Natural killer cell treated with Interleukin-12 subunit alpha and Interleukin-12 subunit beta and Interleukin-15 and Interleukin-18, amount 100 ng/mL, for 72 hours (primary cell): ENCODE measurements at places on chromosomes 16 and 17. TPM values are rescaled to one million over a fixed set of nuclear protein-coding genes. Genes with fewer than 3 reads are reported as not detected.

- DNase-seq, result no peak
These were observed 60.2 kb upstream of the ZNF469 start for GRCh38 chr16:88322500-88322970.

The TMEM92 gene
- total RNA-seq, result not detected

DNA sequence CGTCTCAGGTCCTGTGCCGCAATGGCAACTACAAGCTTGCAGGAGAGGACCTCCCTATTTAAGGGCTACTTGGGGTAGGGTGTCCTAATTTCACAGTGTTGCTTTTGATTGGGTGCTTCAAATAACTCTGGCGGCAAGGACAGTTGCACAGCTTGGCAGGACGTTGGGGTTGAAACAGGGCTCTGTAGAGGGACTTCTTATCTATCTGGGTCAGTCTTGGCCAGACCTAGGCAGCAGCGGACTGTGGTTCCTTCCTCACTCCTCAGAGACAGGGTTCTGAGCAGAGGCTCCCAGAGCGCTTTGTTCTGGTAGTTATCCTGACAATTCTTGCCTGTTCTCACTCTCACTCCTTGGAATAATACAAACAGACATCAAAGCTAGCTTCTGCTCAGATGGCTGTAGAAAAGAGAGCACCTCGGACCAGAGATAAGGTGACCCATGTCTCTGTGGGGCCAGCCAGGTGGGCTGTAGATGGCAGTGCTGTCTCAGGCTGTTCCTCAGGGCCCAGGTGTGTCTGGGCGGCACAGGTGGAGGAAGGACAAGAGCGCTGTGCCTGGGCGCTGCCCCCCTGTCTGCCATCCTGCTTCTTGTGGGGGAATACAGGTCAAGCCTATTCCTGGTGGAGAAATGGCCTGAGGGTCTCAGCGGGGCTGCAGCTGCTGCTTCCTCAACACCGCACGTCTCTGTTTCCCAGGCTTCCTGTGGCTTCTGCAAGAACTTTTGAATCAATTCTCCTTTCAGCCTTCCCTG is 61.0 kb downstream of the PLD6 start:
- no peak for DNase-seq

GRCh38 chr17:13646969-13647542 is 45.3 kb upstream of the HS3ST3A1 start:
- no peak for DNase-seq

The TMEM238L gene
- not detected for total RNA-seq

The CACNG3 gene
- total RNA-seq, result not detected

The TAX1BP3 gene
- 204 TPM for total RNA-seq

The PABPN1L gene
- total RNA-seq, result not detected

DNA sequence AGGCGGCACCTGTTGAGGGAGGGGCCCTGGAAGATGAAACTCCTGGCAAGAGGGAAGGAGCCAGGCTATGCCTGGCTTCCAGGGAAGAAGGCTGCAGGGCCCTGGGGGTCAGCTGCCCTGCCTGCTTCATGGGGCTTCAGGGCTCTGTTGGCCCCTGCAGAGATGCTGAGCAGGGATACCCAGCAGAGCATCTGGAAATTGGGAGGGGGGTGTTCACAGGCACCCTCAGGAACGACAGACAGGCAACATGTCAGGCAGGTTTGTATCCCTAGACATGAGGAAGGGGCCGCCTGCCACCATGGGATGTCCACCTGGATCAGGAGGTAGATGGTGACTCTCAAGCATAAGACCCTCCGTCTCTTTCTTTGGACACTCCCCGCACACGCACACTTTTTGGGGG is 13.8 kb upstream of the ZNF423 start:
- no peak for DNase-seq

GRCh38 chr17:2871720-2872119 is 75.5 kb downstream of the RAP1GAP2 start:
- no peak for DNase-seq

The PNMT gene
- total RNA-seq, result not detected

- no peak for DNase-seq
These were observed at the start of gene MPP2 for GRCh38 chr17:43907425-43907981. MPP2 (minus strand) TSS chr17:43907536; CDS start chr17:43904460, 3,076 bp downstream.

DNA sequence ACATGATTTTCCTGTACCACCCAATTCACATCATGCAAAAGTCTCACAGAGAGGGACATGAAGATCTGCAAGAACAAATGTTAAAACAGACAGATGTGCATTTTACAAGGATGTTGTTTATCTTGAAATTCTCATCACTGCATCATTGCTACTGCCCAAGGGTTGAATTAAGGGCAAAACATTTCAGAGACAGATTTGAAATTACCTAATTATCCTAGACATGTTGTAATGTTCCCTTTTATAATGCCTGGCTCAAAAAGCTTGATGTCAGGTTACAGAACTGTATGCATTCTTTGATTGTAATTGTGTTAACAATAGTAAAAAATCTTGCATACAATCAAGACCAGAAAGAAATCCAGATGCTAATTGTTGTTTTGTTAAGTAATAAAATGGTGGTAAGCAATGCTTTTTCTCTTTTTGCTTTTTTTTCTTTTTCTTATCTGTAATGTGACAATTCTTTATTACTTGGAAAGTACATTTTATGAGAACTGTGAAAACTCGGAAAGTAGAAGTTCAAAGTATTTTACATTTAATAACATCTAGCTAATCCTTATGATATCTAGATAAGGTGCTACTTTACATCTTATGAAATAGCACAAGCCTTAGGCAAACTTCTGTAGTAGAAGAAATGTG is 3.6 kb upstream of the DUSP14 start:
- no peak for DNase-seq

GRCh38 chr17:82869536-82869935 is 29.7 kb upstream of the ZNF750 start:
- no peak for DNase-seq

- DNase-seq, result peak; percentile 95
These were observed 9.6 kb downstream of the IL32 start for GRCh38 chr16:3074860-3075522.

GRCh38 chr16:48432136-48432535 is 46.9 kb upstream of the SIAH1 start:
- DNase-seq, result no peak

DNA sequence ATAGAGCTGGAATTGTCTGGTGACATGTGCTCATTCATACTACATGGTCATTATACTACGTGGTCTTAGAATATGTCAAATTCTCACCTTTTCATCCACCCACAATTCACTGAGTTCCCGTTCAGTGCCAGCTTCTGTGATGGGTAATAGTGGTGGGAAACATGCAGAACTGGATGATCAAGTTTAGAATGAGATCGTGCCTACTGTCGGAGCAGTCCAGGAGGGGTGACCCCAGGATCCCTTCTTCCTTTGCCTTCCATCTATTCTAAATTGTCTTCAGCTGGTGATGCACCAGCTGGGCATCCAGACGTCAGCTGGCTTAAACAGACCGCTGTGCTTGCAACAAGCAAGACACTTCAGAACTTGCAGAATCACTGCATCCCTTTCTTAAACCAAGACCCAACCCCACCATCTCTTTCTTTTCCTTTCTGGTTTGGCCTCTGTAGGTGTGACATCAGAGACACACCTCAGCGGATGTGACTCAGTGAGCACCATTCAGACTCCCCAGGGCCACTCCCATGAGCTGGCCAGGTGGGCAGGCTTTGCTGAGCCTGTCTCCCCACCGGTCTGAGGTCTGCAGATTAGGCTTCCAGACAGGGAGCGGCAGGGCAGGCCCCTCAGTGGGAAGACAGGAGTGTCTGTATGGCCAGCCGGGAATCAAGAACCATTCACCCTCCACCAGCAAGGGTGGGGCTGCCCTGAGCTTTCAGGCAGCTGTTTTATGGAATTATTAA is 18.1 kb downstream of the C17orf100 start:
- no peak for DNase-seq

GRCh38 chr17:301681-302299 is 50.8 kb downstream of the RPH3AL start:
- peak; percentile 41 for DNase-seq

DNA sequence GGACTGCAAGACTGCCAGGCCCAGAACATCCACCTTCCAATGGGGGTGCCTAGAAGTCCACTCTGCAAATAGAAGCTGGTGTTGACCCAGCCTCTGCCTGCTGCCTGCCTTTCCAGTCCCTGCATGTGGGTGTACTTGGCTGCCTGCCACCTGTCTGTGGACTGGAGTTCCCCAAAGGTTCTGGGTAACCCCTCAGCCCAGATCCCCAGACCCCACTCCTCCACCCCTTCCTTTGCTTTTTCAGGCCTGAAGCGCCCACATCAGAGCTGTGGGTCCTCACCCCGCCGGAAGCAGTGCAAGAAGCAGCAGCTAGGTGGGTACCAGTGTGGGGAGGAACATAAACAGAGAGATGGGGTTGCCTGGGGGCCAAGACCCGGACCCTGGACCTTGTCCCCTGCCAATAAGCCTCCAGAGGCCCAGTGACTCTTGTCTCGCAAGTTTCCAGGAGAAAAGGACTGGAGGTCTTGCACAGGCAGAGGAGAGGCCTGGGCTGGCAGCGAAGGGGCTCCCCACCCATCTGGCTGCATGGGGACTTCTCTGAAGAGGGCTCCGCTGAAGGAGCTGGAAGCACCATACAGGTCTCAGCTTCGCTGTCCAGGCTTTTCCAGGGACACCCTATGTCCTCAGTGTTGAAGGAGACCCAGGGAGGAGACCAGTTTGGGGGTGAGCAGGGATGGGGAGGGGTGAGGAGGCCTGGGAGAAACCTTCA is 34.3 kb downstream of the NLRC5 start:
- peak; percentile 42 for DNase-seq

DNA sequence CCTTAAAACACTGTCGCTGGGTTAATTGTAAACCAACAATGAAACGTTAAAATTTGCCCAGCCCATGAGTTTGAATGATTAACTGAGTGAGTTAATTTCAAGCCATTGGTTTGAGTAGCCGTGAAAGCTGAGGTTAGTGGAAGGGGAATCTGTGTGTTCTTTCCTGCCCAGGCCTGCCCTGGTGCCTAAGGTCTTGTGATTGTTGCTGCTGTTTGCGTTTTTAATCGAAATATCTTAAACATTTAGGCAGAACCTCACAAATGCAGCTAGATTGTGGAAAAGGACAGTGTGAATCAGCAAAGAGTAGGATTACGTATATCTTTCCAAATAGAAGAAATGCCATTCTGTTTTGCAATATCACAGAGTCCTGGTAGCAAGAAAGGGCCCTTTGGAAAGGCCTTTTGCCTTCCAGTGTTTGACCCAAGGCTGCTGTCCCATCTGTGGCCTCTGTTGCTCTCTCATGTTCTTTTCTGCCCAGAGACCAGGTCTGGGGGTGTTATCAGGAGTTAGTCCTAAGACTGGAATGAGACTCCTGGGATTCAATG is 113.8 kb downstream of the MSI2 start:
- no peak for DNase-seq

DNA sequence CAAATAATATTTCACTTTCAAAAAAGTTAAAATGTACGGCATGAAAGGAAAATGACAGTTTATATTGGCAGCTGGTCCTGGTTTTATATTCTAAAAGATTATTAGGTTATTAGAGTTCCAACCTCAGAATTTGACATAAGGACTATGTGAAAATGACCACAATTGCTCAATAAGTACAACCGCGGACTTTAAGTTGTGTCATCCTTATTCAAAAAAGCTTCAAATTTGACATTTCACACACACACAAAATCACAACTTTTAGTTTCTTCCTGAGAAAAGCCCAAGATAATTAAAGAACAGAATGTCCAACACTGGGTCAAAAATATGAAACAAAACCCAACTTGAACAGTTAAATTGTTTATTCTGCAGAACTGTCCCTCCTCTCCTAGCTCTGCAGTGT is 133.2 kb upstream of the AXIN2 start:
- no peak for DNase-seq

The NPTX1 gene
- 0.92 TPM for total RNA-seq

- no peak for DNase-seq
These were observed 409.5 kb downstream of the CA10 start for GRCh38 chr17:51748749-51749604.

DNA sequence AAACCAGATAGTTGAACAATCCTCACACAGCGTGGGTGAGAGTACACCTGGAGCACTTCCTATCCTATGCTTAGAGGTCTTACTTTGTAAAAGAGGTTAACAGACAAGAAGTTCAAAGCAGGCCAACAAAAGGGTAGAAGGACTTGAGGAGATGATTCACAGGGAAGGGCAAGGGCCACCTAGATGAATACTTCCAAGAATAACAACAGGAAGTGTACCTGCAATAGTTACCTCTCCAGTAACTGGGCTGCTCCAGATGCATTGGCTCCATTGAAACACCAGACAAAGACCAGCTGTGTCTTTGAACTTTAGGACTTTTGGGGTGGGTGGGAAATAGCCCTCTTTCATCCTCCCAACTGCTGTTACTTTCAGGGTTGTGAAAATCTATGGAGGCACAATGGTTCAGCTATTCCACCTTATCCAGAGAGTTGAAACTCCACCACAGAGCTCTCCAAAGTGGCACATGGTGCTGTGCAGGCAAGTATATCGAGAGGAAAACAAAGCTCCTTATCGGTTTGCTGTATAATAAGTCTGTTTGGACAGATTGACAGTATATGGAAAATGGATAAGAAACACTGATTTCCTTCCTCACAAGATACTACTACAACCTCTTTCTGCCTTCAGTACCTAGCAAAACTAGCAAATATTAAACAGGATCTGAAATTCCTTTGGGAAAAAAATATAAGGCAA is 22.7 kb downstream of the RNF43 start:
- DNase-seq, result no peak

DNA sequence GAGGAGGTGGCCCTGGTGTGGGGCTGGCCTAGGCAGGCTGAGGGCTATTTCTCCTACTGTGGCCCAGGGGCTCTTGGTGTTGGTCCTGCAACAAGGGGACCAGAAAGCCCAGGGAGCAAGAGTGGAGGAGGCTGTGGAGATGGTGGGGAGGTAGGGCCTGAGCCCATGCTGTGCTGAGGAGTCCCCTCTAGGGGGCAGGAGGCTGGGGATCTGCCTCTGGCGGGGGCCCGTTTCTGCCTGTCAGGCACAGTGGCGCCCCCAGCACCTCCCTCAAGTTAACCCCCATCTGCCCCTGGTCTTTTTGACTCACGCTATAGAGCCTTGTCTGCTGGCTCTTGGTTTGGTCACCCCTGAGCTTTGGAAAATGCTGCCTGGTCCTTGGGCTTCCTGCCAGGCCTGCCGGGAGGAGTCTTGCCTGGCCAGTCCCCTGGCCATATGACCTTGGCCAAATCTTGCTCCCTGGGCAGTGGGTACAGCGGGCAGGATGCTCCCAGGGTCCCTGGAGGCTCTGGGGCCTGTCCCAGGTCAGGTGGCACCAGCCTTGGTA is 5.9 kb downstream of the BAIAP2 start:
- DNase-seq, result no peak

The ELOB gene
- total RNA-seq, result 201 TPM

- DNase-seq, result no peak
These were observed 56.9 kb downstream of the CYB5D2 start for GRCh38 chr17:4199818-4200402.

DNA sequence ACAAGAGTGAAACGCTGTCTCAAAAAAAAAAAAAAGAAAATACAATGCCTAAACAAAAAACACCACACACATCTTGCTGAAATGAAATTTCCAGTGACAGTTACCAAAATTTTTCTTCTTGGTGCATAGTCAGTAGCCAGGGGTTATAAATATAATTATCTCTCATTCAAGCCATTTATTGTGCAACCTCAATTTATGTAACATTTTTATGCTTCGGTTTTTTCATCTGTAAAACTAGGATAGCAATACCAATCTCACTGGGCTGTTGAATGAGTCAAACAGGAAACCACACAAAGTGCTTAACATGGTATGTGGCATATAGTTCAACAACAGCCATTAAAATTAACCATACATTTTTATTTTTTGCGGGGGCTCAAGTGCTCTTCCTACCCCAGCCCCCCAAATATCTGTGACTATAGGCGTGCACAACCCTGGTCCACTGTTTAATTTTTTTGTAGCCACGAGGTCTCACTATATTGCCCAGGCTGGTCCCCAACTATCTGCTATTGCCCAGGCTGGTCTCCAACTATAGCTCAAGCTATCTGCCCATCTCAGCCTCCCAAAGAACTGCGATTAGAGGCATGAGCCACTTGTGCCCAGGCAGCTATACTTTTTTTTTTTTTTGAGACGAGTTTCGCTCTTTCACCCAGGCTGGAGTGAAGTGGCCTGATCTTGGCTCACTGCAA is 2.6 kb downstream of the COG4 start:
- peak; percentile 67 for DNase-seq
